Naive thymus-derived CD4-positive, alpha-beta T cell (primary cell): ENCODE measurements at places on chromosomes 6 and 20. TPM values are rescaled to one million over a fixed set of nuclear protein-coding genes. Genes with fewer than 3 reads are reported as not detected.

CYP24A1 gene
- not detected for total RNA-seq

DNA sequence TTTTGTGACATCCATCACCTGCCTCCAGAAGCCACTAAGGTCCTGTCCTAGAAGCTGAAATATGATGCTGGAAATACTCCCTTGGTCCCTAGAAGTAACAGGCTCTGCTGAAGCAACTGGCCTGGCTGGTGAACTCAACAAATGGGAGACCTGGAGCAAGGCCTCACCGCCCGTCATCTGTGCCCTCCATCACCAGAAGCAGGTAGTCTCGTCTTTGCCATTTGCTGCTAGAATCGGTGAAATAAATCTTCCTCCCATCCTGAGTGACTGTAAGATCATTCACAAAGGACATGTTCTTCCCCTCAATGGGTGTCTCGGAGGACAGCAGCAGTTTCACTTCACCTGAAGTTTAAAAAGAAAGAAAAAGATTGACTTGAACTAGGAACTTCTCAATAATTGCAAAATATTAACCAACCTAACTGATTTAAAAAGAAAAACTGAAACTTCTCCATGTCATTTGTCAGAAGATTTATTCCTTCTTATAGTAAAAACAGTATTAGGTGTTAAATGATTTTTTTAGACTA lies 21.0 kb downstream of the CST7 start:
- no peak for DNase-seq

- DNase-seq: no peak
Measured at GRCh38 chr6:18166312-18167036, 11.3 kb downstream of the KDM1B start.

DNA sequence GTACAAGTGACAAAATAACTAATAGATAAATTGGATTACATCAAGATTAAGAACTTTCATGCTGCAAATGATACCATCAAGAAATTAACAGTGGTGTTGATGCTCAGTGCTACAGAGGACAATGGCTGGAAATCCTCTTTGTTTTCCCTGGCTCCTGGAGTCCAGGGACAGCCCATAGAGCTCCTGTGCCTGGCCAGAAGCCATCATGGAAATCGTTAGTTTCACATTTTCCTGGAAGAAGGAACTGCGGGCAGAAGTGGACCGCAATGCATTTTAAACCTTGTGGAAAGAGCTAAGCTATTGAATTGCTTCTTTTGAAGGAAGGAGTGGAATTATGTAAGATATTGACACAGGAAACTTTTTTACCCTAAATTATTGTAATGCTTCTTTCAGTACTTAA lies 276.0 kb downstream of the GJA1 start:
- DNase-seq: no peak

APCDD1L gene
- not detected in 2 replicates for total RNA-seq

- DNase-seq: no peak
Measured at GRCh38 chr6:74570044-74570443, 635.8 kb downstream of the COL12A1 start.

GRCh38 chr6:33343953-33344611 lies 26.5 kb upstream of the ZBTB22 start:
- peak; percentile 91 for DNase-seq
